ENCODE measurements at places on chromosomes 7 and 10.
A peak's percentile ranks its signal among the peaks of the same experiment; 100 is the strongest.

DNA sequence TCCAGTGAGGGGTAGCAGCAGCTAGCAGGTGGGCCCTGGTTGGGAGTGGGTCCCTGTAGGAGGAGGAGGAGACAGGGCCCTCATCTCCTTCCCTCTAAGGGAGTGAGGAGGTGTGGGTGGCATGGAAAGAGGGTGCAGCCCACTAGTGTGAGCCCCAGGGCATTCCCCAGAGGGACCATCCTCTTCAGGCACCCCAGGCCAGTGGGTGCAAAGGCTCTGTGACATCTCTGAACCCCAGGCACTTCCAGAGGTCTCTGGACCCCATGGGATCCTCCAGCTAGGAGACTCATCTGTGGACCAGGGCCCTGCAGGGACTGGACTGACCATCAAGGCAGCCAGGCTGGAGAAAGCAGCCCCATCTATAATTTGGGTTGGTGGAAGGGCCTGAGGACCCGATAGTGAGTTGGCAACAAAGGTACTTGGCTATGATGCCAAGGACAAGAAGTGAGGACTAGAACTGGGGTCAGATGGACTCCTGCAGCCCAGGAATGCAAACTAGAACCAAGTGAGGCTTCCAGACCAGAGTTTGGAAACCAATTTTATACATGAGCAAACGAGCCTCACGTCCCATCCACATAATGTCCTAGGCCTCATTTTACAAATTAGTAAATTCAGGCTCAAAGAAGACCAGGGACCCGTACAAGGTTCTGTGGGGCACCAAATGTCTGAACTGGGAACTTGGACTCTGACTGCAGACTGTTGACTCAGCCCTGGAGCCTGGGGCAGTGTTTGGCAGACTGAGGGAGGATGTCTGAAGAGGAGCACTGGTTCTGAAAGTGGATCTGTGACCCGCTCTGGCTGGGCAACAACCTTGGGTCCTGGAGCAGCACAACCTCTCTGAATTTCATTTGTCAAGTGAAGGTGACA is 1.4 kb upstream of the VSTM4 start:
- no peak for DNase-seq

- DNase-seq: peak; percentile 17
These were observed 89.3 kb upstream of the PRKCQ start for GRCh38 chr10:6669269-6669859.

DNA sequence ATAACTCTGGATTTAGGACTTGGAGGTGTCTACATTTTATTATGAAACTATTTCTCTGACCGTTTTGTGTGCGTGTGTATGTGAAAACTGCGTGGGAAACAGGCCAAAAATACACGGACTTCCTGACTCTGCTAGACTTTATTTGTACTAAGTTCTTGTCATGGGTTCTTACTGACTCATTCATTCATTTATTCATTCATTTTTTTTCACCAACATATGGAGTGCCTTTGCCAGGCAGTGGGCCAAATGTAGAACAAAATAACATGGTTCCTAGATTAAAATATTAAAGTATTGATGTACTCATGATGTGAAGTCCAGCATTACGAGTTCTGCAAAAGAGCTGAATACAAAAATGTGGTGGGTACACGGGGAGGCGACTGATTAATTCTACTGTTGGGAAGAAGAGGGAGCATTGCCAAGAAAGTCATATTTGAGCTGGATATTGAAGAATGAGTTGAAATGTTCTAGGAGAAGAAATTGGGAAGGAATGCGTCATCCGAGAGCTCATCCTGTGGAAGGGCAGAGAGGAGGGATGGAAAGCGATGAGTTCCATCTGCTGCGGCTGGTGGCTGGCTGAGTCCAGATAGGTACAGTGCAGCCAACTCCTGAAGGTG is 24.6 kb downstream of the CACNB2 start:
- no peak for DNase-seq

DNA sequence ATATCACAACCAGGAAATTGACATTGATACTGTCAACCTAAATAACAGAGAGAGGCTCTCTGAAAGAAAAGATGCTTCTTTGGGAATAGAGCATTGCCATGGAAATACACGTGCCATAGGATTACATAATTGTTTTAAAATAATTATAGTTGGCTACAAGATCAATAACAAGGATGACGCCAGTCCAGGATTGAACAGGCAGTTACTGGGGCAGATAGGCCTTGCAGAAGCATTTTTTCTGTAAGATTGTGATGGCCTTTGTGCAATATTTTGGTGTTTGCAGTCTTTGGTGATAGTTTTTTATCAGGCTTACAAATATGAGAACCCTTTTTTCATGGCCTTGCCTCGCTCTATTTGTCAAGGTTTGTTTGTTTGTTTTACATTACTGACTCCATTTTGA is 10.5 kb downstream of the ACADSB start:
- DNase-seq: no peak

DNA sequence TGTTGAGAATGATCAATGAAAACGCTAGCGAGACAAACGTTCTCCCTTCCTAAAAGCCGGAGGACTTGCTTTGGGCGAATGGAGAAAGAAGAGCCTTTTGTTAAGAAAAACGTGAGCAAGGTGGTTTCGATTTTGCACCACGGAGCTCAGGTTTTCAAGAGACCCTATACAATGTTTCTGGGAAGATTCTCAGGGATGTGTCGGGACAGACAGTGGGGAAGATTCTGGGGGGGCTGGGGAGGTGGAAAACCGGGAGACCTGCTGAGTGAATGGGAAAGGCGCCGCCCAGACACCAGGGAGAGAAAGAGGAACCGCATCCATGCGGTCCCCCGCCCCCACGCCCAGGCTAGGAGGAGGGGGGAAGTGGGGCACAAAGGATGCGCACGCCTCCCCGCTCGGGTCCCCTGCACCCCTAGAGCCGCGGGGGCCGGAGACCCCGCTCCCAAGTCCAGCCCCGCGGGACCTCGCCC is 745 bp downstream of the YWHAG start:
- peak; percentile 41 for DNase-seq

DNA sequence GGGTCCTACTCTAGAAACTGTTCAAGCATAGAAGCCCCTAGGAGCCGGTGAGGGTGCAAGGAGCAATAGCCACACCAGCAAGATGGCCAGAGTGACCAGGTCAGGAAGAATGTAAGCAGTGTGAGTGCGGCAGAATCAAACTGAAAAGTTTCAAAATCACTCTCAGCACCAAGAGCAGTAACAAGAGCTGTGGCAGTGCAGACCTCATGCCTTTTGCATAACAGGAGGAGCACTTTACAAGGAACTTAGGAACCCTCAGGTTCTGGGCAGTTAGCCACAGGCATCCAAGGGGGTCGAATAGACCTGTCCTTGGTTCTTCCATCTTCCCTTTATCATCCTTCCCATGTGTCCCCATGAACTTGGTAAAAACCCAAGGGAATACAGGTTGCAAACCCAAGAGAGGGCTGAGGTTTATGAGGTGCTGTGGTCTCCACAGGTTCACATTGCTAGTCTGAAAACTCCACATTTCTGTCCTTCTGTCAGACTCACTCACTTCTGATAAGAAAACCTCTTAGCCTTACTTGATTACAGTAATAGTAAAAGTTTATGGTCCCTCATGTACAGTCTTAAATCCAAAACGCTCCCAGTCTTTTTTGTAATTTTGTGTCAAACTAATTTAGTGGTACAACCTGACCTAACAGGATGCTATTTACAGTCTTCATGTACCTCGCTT is 78.4 kb downstream of the PON1 start:
- DNase-seq: no peak

DNA sequence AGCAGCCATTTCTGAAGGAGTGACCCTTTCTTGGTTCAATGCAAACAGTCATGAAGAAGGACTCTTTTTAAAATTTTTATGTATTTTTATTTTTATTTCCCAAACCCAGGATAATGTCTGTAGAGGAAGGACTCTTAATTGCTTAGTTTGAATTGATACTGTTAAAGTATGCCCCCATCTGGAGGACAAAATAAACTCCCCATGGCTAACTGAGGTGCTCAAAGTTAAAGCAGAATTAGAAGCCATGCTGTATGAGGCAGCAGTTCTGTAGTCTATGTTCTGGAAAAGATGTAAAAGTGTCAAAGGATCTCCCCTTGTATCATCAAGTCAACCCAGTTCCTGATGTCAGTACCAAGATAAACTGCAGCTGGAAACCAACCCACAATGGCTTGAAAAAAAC is 617.9 kb upstream of the GRM3 start:
- DNase-seq: no peak

- DNase-seq: no peak
These were observed 103.2 kb upstream of the CTBP2 start for GRCh38 chr10:125263551-125263950.

- no peak for DNase-seq
These were observed 14.4 kb upstream of the KIF5B start for GRCh38 chr10:32070645-32071044.

- DNase-seq: no peak
These were observed 6.3 kb downstream of the NDUFB2 start for GRCh38 chr7:140702774-140703173.

All from neuronal stem cell (in vitro differentiated cells).